ENCODE measurements at places on chromosomes 5 and 9.

DNA sequence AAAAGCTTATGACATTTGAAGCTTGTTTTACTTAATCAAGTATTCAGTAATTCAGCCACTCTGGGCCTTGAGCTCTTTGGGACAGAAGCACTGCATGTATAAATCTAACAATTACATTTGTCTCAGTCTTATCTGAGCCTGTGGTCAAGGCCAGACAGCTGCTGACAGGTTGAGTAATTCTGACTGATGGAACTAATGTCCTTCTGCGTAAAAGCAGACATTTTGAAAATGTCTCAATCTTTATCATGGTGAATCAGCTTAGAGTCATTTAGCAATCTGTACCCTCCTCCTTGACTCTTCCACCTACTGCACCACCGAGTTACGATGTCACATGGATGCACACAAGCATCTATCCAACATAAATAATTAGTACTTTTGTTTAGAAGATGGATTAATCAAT, 400.0 kb downstream of the ARRDC3 start:
- no peak for DNase-seq

DNA sequence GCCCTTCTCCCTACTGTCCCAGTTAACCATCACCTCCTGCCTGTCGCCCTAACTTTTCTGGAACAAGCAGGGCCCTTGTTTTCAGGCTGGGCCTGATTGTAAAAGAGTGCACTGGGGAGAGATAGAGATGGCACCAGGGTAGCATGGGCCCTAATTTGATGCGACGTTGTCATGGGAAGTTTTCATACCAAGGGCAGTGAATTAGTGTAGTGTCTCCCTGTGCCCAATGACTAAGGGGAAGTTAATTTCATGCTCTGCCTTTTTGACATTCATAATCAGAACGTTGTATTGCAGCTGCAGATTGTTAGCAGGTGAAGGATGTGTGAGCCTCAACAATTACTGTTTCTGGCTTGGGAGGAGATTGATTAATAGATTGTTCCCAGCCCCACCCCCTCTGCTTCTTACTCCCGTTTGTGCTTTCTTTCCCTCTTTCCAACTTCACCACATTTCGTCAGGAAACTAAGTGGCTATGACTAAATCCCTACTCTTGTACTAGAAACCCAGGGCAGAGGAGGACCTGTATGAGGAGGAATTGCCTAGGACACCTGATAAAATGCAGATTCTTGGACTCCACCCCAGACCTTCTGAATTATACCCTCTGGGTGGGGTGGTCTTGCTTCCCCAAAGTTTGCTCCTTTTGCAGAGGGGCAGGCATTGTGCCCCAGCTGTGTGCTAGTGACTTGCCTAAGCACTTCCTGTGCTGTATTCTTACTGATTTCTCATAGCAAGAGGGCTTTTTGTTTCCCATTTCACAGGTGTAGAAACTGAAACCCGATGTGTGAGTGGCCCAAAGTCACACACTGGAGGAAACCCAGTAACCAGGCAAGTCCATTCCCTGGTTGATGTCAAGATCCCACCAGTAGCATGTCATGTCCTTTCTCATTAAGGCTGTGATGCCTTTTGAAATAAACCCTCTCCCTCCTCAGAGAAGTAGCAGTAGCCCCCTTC, 56.3 kb downstream of the DAB2IP start:
- DNase-seq = no peak

DNA sequence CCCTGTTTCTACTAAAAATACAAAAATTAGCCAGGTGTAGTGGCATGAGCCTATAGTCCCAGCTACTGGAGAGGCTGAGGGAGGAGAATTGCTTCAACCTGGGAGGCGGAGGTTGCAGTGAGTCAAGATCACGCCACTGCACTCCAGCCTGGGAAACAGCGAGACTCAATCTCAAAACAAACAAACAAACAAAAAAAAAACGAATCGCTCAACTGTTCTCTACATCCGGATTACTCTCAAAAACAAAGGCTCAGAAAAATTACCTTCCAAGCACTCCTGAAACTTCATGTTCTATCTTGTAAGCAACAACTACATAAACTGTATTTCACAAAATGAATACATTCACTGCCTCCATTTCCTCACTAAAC, 14.0 kb downstream of the UBAP2 start:
- no peak for DNase-seq

GRCh38 chr5:32836176-32836575, 125.1 kb downstream of the NPR3 start:
- DNase-seq = no peak

DNA sequence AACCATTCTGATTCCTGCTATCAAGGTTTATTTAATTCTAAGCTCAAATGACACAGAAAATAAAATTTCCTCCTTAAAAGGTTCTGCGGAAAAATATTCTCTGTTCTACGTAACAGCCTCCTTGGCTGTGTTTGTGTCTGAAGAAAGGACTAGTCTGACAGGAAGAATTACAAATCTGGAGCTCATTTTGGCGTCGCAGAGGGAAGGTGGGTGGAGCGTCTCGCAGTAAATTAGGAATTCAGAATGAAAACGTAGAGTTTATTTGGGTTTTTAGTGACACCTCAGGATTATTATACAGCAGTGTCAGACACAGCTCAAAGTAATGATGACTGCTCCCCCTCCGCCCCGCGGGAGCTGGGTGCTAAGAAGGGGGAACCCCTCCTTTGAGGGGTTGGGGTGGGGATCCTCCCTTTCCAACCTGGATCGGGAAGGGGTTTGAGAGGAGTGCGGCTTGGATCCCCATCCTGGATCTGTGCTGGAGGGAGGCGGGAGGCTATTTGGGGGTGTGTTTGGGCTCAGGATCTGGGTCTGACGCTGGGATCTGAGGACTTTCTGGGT, 933 bp upstream of the TGFBR1 start:
- peak; percentile 15 for DNase-seq

- DNase-seq = no peak
Observed at GRCh38 chr5:172795318-172795977, 24.5 kb upstream of the DUSP1 start.

DNA sequence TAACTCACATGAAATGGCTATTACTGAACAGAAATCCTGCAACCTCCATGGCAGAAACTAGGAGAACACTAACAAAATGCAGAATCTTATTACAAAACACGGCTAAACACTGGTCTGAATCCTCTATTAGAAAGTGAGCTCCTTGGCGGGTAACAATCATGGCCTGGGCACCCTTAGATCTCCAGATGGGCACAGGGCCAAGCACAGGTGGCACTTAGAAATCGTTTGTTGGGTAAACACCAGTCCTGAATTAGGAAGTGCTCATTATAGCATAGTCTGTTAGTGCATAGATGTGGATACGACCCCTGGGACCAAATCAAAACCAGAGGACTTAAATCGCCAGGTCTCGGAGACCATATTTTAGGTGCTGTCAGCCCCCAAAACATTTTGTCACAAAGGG, 14.4 kb downstream of the VDAC1 start:
- DNase-seq = no peak

DNA sequence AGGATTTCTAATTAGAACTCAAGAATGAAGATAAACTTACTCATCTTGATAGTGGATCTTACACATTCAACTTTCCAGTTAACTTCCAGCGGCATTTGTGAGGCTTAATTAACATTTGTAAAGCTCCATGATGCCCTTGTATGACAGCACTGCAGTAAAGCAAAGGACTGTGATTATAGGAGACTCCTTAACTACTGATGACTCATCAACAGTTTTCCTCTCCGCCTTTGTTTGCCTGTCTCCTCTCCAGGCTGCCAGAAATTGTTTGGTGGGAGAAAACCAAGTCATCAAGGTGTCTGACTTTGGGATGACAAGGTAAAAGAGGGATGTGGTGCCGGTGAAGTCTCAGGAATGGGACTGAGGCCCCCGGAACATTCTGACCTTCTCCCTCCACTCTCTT, 20.4 kb upstream of the CYFIP2 start:
- no peak for DNase-seq

- no peak for DNase-seq
Observed at GRCh38 chr5:125560476-125561225, 814.2 kb upstream of the ZNF608 start.

- DNase-seq = no peak
Observed at GRCh38 chr5:138989720-138990119, 114.6 kb upstream of the LRRTM2 start.

DNA sequence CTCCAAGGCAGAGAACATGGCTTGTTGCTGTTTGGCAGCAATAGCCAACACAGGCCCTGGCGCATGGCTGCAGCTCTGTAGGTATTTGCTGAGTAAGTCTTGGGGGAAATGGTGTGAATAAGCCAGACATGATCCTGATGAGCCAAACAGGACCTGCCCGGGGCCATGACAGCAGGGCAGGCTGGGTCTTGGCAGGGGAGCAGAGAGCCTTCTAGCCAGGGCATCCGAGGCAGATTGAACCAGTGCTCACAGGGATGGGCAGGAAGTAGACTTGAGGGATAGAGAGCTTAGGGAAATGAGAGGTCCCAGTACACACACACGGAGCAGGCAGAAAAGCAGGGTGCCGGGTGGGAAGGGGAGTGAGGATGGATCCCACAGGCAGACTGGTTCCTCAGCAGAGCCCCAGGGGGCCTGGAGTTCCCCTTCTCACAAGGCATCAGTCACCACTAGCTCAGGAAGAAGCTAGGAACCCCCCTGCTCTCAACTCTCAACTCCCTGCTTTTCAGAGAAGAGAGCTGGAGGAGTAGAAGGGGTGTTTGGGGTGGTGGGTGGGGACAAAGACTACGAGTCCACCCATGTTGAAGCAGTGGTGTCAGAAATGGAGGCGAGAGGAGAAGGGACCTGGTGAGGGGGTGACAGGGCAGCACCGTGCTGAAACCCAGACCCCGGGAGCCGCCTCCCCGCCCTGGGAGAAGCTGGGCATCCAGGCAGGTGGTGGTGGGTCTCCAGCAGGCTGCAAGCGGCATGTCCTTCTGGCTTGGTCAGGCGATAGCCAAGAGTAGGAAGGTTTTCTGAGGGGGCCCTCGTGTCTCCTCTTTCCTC, 111.1 kb downstream of the RGS3 start:
- no peak for DNase-seq

DNA sequence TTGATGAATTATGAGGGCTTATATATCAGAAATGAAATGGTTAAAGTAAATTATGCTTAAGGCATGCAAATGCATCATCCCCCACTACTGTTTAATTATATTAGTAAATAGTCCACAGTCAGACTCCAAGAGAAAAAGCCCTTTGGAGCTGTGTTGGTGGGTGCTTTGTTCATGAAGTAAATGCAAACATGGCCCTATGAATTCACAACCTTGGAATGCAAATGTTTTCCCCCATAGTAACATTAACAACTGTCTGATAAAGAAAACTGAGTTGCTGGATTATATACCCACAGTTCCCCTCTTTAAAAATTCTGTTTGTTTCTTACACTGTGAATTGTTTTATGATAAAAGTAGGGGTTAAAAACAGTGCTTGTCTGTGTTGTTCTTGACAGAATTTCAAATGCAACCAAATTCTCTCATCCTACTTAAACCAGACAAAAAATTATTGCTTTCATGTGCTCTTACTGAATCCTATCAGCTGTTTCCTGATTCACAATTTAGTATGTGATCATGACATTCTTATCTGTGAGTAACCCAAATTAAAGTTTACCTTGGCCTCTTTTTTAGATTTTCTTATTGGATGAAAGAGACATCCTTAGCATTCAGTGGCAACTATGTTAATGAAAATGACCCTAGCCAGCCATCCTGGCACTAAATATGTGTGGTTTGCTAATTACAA, 48.5 kb upstream of the SNCAIP start:
- DNase-seq = no peak

DNA sequence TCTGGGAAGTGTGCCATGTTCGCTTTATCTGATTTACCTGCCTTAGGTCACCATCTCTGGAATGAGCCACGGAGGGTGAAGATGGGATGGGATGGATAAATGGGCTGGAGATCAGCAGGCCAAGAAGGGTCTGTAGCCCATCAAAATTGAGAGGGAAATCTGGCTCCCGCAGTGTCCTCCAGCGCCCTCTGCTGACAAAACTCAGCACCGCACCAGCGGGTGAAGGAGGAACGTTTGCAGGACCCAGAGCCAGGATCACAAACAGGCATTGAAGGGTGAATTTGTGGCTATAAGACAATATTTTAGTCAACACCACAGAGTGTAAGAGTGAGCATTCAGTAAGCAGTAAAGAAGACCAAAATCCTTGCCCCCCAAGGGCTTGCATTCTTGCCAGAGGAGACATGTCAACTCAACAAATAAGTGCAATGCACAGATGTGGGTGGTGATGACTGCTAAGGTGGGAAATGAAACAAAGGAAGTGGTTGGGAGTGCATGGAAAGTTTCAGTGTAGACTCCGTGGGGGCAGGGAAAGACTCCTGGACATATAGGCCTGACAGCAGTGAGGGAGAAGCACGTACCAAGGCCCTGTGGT, 124.4 kb downstream of the TENT4A start:
- peak; percentile 23 for DNase-seq

DNA sequence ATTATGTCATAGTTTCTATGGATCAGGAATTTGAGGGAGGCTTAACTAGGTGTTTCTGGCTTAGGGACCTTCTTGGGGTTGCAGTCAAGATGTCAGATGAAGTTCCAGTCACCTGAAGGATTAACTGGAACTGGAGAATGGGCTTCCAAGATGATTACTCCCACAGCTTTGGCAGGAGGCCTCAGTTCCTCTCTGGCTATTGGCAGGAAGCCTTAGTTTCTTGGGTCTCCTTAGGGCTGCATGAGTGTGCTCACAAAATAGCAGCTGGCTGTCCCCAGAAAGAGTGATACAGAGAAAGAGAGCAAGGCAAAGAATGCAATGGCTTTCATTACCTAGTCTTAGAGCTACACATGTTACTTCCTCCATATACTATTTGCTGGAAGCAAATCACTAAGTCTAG, 138.1 kb upstream of the TLE4 start:
- DNase-seq = no peak

DNA sequence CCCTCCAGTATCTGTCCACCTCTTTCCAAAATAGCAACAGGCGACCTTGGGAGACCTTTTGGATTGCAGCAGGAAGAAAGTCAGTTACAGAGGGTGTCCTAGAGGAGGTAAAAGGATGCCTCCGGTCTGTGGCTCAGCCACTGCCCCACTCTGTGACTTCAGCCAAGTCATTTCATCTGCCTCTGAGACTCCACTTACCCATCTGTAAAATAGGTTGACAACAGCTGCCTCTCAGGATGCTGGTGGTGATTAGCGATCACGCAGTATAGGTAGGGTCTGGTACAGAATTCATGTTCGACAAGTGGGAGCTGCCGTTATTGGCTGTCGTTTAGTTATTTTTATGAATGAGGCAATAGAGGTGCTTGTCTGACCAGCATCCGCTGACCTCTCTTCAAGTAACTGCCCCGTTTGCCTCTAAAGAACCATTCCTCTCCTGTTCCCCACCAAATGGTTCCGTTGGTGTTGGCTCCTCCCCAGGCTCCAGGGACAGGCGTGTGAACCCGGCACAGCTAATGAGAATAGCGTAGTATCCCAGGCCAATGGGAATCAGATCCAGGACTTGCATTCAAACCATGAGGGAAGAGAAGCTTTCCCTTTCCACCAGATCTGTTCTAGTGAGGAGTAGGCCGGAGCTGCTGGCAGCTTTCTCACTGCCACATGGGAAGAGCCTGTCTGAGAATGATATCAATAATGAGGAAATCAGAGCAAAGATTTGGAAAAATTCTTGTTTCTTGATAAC, 64.1 kb downstream of the SMIM23 start:
- no peak for DNase-seq

GRCh38 chr9:101028346-101029314, at the start of gene PLPPR1:
Gene PLPPR1, plus strand, starts transcription at chr9:101028727.
- DNase-seq = no peak

- peak; percentile 73 for DNase-seq
Observed at GRCh38 chr9:127980060-127980705, 606 bp downstream of the EEIG1 start.

- DNase-seq = no peak
Observed at GRCh38 chr5:168921147-168921866, 342.1 kb upstream of the PANK3 start.

GRCh38 chr9:20043035-20043434, 254.2 kb upstream of the SLC24A2 start:
- DNase-seq = peak; percentile 29
